Memory B cell (primary cell): ENCODE measurements at places on chromosomes 3 and 15.

- no peaks in the 10 kb centered on the region for H3K27me3 ChIP-seq
- no peak overlapping the region for H3K27ac ChIP-seq
- H3K4me1 ChIP-seq: peaks cover 2% of the 10 kb centered on the region
Observed at GRCh38 chr3:135014566-135014965, 219.5 kb downstream of the EPHB1 start.

- H3K36me3 ChIP-seq: peaks cover 2% of the 10 kb centered on the region
- peak overlapping the region; percentile 81 for H3K4me3 ChIP-seq
- no peak for DNase-seq
- peak overlapping the region; percentile 75 for H3K27ac ChIP-seq
Observed at GRCh38 chr15:41620536-41621199, 39.5 kb upstream of the MGA start.

GRCh38 chr15:31499953-31500765 lies 173.5 kb downstream of the KLF13 start:
- H3K27ac ChIP-seq: no peak overlapping the region
- DNase-seq: no peak

DNA sequence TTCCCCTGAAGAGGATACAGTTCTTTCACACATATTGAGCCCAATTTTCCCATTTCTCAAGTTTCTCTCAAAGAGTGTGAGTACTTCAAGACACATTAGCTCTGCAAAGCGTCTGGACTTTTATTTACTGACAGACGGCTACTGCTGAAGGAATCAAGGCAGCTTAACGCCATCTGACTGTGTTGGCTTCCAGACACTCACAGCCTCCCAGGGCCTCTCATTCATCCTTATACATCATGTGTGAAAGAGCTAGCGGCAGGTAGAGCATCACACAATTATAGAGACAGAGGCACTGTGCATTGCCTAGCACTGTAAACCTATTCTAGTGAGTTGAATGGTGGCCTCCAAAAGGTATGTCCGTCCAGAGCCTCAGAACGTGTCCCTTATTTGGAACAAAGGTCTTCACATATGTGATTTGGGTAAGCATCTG lies 284.1 kb upstream of the STT3B start:
- no peak overlapping the region for H3K4me3 ChIP-seq
- H3K36me3 ChIP-seq: peaks cover 3% of the 10 kb centered on the region
- no peak overlapping the region for H3K27ac ChIP-seq
- no peak for DNase-seq
- no peaks in the 10 kb centered on the region for H3K4me1 ChIP-seq

- no peaks in the 10 kb centered on the region for H3K27me3 ChIP-seq
- peaks cover 22% of the 10 kb centered on the region for H3K36me3 ChIP-seq
- peaks cover 42% of the 10 kb centered on the region for H3K4me1 ChIP-seq
- no peak for DNase-seq
- peak overlapping the region; percentile 39 for H3K27ac ChIP-seq
Observed at GRCh38 chr3:32003380-32003779, 21.8 kb downstream of the ZNF860 start.

GRCh38 chr15:83695246-83695645 lies 41.3 kb downstream of the ADAMTSL3 start:
- H3K4me1 ChIP-seq: no peaks in the 10 kb centered on the region
- no peak overlapping the region for H3K27ac ChIP-seq
- no peak for DNase-seq

GRCh38 chr3:1117843-1118473 lies 25.1 kb downstream of the CNTN6 start:
- H3K4me3 ChIP-seq: no peak overlapping the region
- H3K4me1 ChIP-seq: no peaks in the 10 kb centered on the region
- H3K27ac ChIP-seq: no peak overlapping the region
- no peaks in the 10 kb centered on the region for H3K27me3 ChIP-seq

DNA sequence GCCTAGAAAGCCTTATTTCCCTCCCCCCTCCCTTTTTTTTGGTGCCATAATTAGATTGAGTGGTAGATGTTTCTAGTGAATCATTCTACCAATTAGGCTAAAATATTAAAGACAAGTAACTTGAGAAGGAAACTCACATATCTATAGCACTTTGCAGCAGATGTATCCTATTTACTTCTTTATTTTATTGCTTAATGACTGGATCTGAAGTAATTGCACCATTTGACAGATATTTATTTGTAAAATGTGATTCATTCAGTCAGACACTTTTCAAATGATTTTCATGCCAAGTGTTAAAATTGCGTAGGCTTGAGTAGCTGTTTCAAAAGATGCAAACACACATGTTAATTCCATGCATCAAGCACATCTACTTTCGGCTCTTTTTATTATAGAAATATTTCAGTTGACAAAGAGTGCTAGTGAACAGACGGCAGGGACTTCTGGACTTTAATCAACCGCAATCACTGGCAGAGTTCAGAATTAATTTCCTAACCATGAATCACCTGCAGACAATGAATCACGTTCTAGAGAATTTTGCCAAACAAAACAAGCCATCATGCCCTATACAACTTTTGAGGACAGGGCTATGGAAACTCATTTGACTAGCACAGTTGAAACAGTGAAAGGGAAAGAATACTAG lies 636.8 kb downstream of the MECOM start:
- no peaks in the 10 kb centered on the region for H3K36me3 ChIP-seq
- H3K27ac ChIP-seq: no peak overlapping the region
- no peak overlapping the region for H3K4me3 ChIP-seq
- DNase-seq: no peak
